ENCODE measurements at places on chromosomes 7 and 10. TPM values are rescaled to one million over a fixed set of nuclear protein-coding genes. Genes with fewer than 3 reads are reported as not detected.

DNA sequence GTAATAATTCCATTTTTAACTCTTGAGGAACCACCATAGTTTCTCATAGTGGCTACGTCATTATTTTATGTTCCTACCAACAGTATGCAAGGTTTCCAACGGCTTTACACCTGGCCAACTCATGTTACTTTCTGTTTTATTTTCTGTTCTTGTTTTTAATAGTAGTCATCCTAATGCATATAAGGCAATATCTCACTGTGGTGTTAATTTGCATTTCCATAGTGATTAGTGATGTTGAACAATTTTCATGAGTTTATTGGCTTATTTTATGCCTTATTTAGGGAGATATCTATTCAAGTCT is 465.5 kb upstream of the KLF6 start:
- H3K27me3 ChIP-seq = no peaks in the 10 kb centered on the region
- H3K27ac ChIP-seq = peak overlapping the region; percentile 88
- H3K4me1 ChIP-seq = peaks cover 27% of the 10 kb centered on the region
- no peaks in the 10 kb centered on the region for H3K36me3 ChIP-seq
- no peak overlapping the region for H3K4me3 ChIP-seq

- no peak for DNase-seq
- no peaks in the 10 kb centered on the region for H3K4me1 ChIP-seq
- H3K27me3 ChIP-seq = no peaks in the 10 kb centered on the region
These were observed 337.1 kb downstream of the BMPER start for GRCh38 chr7:34242391-34242790.

GRCh38 chr7:131104596-131105293 is 222.9 kb upstream of the MKLN1 start:
- no peak for DNase-seq
- no peaks in the 10 kb centered on the region for H3K36me3 ChIP-seq
- H3K4me1 ChIP-seq = peaks cover 9% of the 10 kb centered on the region
- no peaks in the 10 kb centered on the region for H3K27me3 ChIP-seq

GRCh38 chr7:50803359-50804337 is 21.0 kb upstream of the GRB10 start:
- no peak for DNase-seq
- no peaks in the 10 kb centered on the region for H3K36me3 ChIP-seq
- H3K4me3 ChIP-seq = no peak overlapping the region
- H3K4me1 ChIP-seq = no peaks in the 10 kb centered on the region
- H3K27me3 ChIP-seq = no peaks in the 10 kb centered on the region
- H3K27ac ChIP-seq = no peak overlapping the region

GRCh38 chr10:129657297-129658017 is 190.4 kb downstream of the MGMT start:
- no peaks in the 10 kb centered on the region for H3K4me1 ChIP-seq
- DNase-seq = no peak
- H3K4me3 ChIP-seq = no peak overlapping the region
- no peaks in the 10 kb centered on the region for H3K36me3 ChIP-seq
- H3K27me3 ChIP-seq = no peaks in the 10 kb centered on the region
- H3K27ac ChIP-seq = no peak overlapping the region

DNA sequence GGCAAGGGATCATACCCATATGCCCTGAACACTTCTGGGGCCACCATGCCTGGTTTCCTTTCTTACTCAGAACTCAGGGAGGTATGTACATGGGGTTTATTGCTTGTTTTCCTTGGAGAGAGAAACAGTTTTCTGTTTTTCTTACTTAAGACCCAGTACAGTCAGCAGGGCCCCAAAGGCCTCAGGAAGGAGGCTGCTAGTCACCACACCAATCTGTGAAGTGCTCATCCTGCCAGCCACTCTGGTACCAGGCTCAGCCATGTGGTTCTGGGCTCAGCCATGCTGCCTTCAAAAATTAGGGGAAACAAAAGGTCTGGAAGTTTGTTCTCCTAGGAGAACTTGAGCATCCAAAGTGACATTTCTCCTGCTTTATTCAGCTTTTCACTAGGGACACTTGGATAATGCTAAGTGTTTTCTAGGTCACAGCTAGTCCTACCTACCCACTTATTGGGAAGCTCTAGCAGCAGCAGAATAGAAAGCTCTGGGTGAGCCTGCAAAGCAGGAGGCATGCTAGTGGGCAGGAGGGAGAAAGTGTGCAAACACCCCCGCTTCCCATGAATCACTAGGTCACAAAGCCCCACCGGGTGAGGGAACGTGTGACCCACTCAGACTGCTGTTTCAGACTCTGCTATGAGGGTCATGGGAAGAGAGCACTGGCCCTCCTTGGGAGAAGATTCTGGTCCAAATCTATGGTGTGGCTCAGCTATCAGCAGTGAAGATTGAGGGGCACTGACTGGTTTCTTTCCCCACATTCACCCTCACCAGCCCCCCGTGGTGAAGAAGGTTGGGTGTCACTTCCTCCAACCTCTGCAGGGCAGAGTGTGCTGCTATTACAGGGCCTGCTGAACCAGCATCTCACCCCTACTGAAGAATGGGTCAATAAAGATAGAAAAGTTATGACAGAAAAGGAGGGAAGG is 23.9 kb downstream of the NUDCD3 start:
- H3K4me3 ChIP-seq = no peak overlapping the region
- DNase-seq = no peak
- peaks cover 29% of the 10 kb centered on the region for H3K4me1 ChIP-seq
- H3K27ac ChIP-seq = no peak overlapping the region

GRCh38 chr10:104904753-104905323 is 263.7 kb downstream of the SORCS3 start:
- no peak overlapping the region for H3K4me3 ChIP-seq
- no peak overlapping the region for H3K27ac ChIP-seq
- H3K36me3 ChIP-seq = no peaks in the 10 kb centered on the region

The AHR gene
- 149 TPM for total RNA-seq
